ENCODE measurements at places on chromosomes 6 and 20.

DNA sequence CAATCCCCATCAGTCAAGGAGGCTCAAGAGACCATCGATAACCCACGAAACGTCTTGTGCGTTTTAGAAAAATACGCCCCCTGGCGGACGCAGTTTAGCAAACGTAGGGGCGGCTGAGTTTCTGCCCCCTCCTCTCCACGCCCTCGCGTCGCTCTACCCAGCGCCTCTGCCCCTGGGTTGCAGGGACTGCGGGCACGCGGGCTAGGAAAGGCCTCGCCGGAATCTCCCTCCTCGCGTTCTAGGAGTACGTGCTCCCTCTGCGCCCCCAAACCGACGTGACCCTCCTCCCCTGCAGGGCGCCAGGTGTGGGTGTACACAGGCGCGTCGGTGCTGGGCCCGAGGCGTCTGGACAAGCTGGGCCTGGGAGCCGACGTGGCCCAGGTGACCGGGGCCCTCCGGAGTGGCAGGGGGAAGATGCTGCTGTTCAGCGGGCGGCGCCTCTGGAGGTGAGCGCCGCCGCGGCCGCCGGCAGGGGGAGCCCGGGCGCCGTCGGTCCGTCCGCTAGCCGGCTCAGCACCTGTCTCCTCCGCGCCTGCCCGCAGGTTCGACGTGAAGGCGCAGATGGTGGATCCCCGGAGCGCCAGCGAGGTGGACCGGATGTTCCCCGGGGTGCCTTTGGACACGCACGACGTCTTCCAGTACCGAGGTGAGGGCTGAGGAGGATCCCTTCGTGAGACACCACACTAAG lies 5.3 kb downstream of the MMP9 start:
- H3K36me3 ChIP-seq: no peaks in the 10 kb centered on the region
- H3K4me3 ChIP-seq: no peak overlapping the region
- H3K27me3 ChIP-seq: peaks cover 91% of the 10 kb centered on the region
- peaks cover 4% of the 10 kb centered on the region for H3K4me1 ChIP-seq

GRCh38 chr20:32034581-32035425 lies 17.2 kb upstream of the HCK start:
- peaks cover 5% of the 10 kb centered on the region for H3K4me1 ChIP-seq
- no peaks in the 10 kb centered on the region for H3K36me3 ChIP-seq
- no peak overlapping the region for H3K27ac ChIP-seq

DNA sequence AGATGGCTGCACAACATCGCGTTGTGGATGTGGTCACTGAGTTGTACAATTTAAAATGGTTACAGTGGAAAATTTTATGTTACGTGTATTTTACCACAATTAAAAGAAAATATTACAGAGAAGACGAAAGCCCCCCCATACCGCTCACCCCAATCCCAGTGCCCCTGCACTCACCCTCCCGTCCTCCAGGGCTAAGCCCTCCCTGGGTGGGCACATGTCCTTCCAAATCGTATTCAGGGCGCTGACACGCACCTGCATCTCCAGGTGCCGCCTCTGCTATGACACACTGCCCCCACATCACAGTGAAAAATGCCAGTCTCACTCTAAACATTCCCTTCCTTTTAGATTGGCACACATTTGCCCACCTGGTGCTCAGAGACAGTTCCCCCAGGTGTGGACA lies 49.4 kb downstream of the PSMG4 start:
- H3K36me3 ChIP-seq: peaks cover 51% of the 10 kb centered on the region
- H3K4me1 ChIP-seq: peaks cover 2% of the 10 kb centered on the region
- no peak overlapping the region for H3K4me3 ChIP-seq
- DNase-seq: no peak
- H3K27me3 ChIP-seq: no peaks in the 10 kb centered on the region

DNA sequence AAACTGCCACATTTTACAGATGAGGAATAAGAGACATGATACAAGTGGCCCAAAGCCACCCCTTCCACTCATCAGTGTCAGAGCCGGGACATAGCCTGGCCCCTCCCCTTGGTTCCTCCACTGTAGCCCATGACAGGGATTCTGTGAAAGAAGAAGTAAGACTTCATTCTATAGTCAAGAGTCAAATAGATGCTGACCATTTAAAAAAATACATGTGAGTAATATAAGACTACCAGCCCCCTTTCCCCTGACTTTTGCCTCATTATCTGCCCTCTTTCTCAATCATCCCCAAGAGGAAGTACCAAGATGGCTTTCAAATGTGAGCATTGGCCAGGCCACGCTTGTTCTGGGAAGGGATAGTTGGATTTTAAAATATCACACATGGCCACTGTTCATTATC lies 57.8 kb upstream of the TAB2 start:
- peaks cover 8% of the 10 kb centered on the region for H3K27me3 ChIP-seq
- H3K27ac ChIP-seq: no peak overlapping the region
- H3K36me3 ChIP-seq: no peaks in the 10 kb centered on the region
- no peak overlapping the region for H3K4me3 ChIP-seq

Measured in mesenchymal stem cell (in vitro differentiated cells and primary cell).